ENCODE measurements at places on chromosomes 11 and 22.
A peak's percentile ranks its signal among the peaks of the same experiment; 100 is the strongest.

DNA sequence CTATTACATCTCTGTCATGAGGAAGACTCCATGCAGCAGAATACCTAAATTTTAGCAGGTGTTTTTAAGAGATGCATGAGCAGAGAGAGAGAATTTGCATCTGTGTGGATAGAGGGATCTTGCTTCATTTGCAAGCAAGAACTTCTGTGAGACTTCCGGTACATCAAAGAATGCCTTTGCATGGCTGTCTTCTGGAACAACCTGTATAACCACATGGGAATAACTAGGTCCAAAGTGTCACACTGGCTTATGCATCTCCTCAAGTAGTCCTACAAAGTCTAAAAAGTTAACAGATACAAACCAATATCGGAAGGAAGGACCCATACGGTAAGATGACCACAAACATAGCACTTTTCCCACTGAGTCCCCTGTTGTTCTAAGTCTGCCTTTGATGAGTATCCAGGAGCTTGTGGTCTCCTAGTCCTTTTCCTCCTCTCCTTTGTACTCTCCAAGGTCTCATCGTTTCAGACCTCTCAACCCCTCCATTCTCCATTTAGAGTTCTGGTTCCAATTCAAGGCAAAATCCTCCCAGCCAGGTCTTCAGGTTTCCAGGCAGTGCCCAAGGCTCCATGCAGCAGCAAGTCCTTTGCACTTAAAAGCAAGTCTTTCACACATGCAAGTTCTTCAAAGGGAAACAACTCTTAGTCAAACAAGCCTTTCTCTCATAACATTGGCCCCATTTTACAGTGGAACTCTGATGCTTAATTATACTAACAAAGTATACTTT, 581.7 kb upstream of the ARHGAP42 start:
- no peak for DNase-seq

DNA sequence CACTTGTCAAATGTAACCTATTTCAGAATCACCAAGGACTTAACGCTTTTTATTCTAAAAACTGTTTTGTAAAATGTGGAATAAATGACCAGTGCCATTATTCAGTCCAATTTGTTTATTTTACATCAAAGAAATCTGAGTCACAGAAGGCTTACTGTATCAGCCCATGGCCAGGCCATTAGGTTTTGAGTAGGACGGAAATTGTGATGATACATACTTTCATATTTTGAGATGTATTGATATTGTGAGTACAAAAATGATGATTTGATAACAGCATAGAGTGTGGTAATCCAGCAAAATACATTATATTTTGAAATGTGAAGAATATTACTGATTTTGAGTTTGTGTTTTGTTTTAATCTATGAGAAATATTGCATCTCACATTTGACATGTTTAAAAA, 81.1 kb downstream of the PIWIL3 start:
- DNase-seq = no peak

DNA sequence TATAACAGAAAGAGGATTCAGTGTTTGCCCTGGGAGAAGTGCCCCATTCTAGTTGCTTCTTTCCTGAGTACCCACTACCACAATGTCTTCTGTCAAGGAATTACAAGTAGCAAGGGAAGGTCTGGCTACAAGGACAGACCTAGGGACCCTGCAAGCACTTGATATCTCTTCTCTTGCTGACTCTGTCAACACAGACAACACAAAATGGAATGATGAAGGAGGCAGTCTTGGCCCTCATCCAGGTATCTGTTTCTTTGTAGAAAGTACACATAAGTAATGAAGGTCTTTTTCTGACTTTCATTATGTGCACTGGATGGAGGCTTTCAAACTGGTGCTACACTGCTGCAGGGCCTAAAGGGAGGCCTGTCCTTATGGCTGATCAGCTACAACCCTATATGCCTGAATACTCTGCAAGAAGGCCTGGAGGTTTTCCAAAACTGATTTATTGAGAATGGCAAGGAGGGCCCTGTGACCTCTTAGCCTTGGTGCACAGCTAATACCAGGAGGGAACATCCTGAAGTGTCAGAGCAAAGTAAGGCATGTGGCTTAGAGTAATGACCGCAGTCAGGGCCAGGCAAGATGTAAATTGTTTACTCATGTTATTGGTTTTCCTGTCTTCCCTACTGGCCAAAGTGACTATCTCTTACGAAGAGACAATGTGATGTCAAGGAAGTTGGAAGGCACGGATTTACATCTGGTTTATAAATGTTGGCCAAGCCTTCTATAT, 31.2 kb downstream of the GAB2 start:
- DNase-seq = no peak

- DNase-seq = no peak
Measured at GRCh38 chr22:39292031-39292462, 27.4 kb downstream of the RPL3 start.

DNA sequence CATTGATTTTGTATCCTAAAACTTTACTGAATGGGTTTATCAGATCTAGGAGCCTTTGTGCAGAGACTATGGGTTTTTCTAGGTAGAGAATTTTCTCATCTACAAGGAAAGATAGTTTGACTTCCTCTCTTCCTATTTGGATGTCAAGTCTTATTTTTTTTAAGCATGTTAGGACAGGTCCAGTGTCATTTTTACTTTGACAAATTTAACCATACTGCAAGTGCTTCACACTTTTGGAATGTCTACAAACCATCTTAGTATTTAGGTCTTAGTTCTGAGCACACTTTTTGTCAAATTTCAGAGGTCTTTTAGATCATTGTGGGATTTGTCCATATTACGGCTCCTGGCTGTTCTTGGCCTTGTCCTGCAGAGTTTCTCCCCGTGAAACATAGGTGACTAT, 715.2 kb upstream of the RAG2 start:
- no peak for DNase-seq

- no peak for DNase-seq
Measured at GRCh38 chr22:40401532-40401931, 31.1 kb downstream of the SGSM3 start.

GRCh38 chr11:120061036-120061760, 76.7 kb downstream of the TRIM29 start:
- no peak for DNase-seq

DNA sequence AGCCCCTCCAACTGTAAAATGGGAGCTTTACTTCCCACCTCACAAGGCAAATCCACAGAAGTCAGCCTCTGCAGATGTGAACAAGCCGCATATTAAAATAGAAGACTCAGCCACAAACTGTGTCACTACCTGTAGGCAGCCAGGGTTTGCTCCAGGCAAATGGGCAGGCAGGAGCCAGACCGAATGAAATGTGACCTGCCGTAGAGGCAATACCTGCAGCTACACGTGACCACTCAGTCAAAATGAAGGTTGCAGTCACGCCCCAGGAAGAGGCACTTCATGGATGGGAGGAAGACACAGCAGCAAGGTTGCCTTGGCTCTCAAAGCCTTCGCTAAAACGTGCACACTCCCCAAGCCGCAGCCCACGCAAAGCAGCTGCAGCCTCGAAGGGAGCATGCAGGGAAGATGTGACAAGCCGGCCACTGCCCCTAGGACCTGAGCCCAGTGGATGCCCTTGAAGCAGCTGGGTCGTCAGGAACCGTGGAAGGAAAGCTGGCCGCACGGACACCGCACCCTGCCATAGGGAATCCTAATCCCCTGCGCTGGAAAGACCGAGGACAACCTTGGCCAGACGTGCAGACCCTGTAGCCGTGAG, 53.1 kb downstream of the SHANK2 start:
- DNase-seq = no peak

DNA sequence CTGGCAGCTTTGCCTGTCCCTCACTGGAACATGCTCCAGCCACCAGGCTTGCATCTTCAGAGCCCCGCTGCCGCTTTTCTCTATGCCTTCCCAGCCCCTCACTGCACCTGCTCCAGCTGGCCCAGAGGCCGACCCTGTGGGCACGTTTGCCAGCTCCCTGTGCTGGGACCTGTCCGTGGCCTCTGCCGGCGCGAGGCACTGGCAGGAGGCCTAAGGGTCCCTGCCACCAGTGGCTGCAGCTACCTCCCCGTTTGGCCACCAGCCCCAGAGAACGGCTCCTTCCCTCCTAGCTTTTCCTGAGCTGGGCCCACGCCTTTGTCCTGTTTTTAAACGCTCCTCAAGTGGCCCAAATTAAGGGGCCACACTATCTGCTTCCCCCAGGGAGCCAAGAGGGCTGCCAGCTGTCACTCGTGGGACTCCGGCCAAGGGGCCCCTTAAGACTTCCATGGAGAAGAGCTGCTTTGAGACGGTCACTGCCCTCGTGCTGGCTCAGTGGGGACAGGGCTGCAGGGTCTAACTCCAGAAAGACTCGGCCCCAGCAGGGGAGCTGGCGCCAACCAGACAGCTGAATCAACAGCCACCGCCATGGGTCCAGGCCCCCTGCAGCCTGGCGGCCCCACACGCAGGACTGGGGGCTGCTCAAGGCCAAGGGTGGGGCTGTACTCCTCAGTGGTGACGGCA, 24.6 kb upstream of the WNT7B start:
- no peak for DNase-seq

DNA sequence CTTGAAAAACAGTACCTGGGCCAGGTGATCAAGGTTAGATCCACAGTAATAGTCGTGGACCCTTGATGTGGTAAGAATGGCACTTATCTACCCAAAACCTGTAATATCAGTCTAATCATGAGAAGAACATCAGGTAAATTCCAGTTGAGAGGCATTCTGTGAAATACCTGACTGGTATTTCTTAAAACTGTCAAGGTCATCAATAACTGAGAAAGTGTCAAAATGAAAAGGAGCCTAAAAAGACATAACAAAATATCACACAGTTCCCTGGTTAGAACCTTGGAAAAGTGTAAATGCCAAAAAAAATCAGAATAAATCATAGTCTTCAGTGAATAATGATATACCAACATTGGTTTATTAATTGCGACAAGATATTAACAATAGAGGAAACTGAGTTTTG, 155.4 kb upstream of the CCDC90B start:
- DNase-seq = no peak

- DNase-seq = no peak
Measured at GRCh38 chr11:106986261-106986660, 32.0 kb downstream of the GUCY1A2 start.

- DNase-seq = no peak
Measured at GRCh38 chr22:50292643-50293440, 14.6 kb downstream of the PLXNB2 start.

GRCh38 chr11:45669956-45670355, 4.5 kb upstream of the CHST1 start:
- DNase-seq = no peak

- peak; percentile 66 for DNase-seq
Measured at GRCh38 chr11:70203751-70204465, 812 bp downstream of the FADD start.

- DNase-seq = no peak
Measured at GRCh38 chr11:9210922-9211320, 54.2 kb downstream of the DENND5A start.

DNA sequence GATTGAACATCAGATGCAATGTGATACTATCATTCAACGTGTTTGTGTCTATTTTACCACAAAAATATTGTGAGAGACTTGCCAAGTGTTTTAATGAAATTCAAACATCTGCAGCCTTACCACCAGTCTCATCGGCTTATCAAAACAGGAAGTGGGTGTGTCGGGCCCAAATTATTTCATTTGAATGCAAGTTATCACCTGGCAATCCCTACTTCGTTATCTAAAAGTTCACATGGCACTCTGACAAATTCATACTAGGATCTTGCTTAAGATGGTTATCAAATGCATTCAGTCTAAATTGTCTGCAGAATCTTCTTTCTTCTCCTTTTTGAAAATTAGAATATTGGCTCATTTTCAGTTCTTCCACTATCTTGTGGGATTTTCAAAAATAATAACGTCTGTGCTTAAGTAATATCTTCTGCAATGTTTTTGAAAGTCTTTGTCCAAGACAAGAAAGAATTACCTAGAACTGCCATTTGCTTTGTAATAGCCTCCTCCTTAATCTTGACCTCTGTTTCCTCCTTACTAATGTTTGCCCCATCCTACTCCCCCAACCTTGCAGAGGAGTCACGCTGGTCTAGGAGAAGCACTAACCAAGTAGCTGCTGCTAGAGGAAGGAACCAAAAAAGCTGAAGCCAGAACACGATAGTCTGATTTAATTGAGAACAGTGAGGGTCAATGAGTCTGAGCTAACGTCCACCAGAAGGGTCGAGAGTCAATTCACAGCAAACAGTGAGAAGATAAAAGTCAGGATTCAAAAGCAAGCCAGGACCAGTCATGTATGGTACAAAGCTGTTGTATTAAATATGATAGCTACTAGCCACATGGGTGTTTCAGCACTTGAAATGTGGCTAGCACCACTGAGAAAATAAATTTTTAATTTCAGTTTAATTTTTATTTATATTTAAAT, 10.2 kb upstream of the BIRC3 start:
- peak; percentile 50 for DNase-seq

Measured in AML-193 (cell line).